ENCODE measurements at places on chromosomes 4 and X.

- DNase-seq, result no peak
These were observed 54.1 kb downstream of the CCNI start for GRCh38 chr4:77021614-77022089.

- DNase-seq, result no peak
These were observed 4.9 kb upstream of the WDFY3 start for GRCh38 chr4:84971319-84971932.

DNA sequence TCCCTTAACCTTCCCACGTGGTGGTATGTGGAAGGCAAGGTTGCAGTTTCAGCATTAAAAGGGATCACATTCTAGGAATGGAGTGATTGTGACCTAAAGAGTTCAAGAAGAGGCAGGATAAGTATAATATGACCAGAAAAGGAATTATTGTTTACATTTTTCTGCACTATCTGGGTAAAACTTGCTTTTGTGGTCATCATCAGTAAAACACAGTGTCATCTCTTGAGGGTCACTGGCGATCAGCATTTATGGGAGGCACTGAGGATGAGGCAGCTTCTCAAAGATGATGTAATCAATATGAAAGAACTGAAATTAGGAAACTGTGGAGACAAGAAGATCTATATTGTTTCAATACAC lies 88.7 kb downstream of the CFAP299 start:
- DNase-seq, result no peak

DNA sequence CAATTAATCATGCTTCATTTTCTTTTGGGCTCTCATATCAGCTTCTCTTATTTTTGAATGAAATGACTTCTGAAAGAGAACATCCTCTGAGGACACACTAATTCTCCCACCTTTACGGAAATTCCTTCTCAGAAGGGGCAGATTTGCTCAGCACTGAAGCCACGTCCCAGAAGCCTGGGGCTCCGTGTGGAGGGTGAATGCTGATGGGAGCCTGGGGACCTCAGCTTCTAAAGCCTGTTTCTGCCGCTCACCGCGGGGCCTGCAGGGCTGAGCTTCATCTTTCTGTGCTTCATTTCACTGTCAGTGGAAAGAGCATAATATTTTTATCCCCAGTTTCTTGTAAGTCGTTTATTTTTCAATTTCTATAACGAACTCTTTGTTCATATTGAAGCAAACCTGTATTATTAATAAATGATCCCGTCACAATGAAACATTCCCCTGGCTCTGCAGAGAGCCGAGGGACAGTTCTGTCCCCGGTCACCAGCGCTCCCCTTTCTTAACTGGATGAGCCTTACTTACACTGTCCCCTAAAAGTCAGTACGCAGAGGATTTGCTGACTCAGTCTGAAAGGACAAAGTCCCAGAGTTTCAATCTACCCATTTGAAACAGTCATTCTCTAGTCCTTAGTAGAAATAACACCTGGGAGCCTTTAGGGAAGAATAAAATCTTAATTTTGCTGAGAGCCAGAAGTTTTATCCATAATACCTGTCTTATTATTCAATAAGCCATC lies 364.6 kb upstream of the FAT1 start:
- no peak for DNase-seq

GRCh38 chr4:84855774-84856173 lies 110.7 kb downstream of the WDFY3 start:
- DNase-seq, result no peak

GRCh38 chr4:22900876-22901275 lies 208.1 kb downstream of the GBA3 start:
- no peak for DNase-seq

GRCh38 chr4:147398556-147398955 lies 82.3 kb upstream of the EDNRA start:
- DNase-seq, result no peak

DNA sequence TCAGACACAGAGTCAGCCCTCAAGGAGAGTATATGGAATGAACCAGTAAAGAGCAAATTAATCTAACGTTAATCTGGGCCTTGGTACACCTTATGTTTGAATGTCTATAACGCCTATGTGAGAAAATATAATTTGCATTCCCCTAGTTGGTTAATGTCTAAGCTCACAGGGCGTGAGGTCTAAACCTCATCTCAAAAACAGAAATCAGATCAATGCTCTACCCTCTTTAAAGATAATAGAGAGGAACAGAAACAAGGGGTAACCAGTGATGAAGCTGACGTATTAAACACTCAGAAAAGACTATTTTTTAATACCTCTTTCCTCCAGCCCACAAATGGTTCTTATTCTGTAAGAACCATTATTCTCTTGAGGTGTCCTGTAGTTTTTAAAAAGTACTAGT lies 369.2 kb upstream of the NOCT start:
- DNase-seq, result no peak

DNA sequence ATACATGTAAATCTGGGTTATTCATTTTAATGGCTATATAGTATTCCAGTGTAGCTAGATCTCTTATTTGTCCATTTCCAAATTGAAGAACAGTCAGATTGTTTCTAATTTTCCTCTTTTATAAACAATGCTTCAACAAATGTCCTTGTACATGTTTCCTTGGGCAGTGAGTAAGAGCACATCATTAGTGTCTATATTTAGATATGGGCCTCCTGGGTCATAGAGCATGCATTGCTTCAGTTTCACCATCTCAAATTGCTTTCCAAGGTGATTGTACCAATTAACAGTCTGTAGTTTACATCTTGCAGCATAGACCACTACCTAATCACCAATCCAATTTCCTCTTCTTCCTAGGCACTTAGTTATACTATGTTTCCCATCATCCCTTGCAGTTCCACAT lies 13.4 kb downstream of the PHKA2 start:
- no peak for DNase-seq

- no peak for DNase-seq
These were observed 93.1 kb downstream of the DOCK11 start for GRCh38 chrX:118588715-118589114.

DNA sequence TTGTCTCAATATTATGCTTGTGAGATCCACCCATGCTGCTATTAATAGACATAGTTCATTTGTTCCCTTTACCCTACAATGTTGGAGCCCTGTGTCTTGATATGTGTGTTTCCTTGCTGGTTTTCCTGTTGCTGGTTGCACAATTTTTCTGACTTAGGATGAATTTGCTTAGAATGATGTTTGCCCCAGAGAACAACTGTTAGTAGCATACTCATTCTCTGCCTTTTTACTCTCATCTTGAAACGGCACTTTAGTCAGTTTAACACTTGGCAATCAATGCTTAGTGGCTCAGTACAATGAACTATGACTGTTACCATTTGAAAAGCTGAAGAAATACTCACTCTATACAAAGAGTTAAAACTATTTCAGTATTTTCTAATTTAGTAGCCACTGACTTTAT lies 158.8 kb upstream of the NDST4 start:
- DNase-seq, result no peak

- DNase-seq, result no peak
These were observed 57.5 kb upstream of the KLF3 start for GRCh38 chr4:38606587-38606905.

- no peak for DNase-seq
These were observed 58.9 kb upstream of the PGM2 start for GRCh38 chr4:37767546-37767945.

DNA sequence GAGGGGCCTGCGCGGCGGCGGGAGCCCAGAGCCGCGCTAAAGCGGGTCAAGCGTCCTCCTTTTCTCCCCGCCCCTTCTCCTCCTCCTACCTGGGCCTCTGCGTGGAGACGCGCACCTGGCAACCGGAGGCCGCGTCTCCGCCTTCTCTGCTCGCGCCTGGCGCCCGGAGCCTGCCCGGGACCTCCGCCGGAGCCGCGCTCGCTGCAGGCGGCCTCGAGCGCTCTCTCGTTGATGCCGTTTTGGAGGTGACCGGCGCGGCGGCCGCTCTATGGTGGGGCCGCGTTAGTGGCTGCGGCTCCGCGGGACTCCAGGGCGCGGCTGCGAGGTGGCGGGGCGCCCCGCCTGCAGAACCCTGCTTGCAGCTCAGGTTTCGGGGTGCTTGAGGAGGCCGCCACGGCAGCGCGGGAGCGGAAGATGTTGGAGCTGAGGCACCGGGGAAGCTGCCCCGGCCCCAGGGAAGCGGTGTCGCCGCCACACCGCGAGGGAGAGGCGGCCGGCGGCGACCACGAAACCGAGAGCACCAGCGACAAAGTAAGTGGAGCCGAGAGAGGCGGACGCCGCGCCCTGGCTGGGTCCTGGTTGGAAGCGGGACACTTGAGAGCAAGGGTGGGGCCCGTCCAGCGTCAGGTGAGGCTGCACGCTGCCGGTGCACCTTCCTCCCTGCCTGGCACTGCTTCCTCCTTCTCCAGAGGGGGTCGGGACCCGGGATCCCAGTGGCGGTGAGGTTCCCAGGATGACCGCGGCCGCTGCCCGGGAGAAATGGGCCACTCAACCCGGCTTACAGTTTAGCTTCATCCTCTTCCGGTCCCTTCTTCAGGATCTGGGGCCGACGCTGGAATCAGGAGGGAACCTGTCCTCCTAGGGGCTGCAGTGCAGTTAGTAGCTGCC lies at the start of gene CDS1:
CDS1 (plus strand) TSS at position 140 of the 888 bp plus-strand sequence; CDS start at position 415, 275 bp downstream.
- no peak for DNase-seq

DNA sequence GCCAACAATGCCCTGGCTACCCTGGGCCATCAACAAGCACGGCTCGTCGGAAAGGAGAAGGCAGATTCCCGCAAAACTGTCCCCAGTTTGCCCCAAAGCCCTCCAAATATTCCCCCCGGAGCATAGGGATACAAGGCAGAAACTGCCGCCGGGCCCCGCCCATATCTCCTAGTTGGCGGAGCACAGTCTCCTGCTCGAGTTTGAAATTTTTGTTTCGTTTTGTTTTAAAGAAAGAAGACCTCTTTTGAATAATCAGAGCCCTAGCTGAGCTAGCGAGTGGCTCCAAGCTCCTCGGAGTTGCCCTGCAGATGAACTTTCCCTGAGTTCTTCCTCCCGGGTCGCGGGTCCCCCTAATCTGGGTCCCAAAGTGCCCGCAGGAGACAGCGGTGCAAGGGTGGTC lies 138.1 kb upstream of the ZIC3 start:
- no peak for DNase-seq

GRCh38 chrX:74422576-74423288 lies 1.4 kb downstream of the SLC16A2 start:
- no peak for DNase-seq

DNA sequence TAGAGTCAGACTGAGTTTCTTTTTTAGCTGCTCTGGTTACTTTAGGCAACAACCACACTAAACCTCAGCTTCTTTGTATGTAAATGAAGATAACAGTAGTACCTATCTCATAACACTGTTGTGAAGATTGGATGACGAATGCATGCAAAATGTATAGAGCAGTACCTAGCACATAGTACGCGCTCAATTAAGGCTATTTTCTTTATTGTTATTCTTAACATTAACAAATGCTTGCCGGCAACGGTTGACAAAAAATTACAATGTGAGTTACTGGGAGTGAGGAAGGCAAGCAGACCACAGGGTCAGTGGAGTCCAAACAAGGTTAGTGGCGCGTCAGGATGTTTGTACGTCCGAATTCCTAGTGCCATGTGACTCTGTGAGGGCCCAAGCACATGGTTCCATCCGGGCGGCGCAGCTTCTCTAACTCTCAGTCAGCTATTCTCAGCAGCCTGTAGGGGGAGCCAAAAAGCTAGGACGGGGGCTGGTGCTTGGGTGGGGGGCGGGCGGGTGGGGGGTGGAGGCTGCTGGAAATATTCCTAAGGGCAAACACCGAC lies 821 bp upstream of the NALF2 start:
- no peak for DNase-seq

GRCh38 chr4:168077726-168078239 lies 14.6 kb upstream of the ANXA10 start:
- no peak for DNase-seq

- no peak for DNase-seq
These were observed 133.2 kb upstream of the DIAPH2 start for GRCh38 chrX:96551322-96551872.

DNA sequence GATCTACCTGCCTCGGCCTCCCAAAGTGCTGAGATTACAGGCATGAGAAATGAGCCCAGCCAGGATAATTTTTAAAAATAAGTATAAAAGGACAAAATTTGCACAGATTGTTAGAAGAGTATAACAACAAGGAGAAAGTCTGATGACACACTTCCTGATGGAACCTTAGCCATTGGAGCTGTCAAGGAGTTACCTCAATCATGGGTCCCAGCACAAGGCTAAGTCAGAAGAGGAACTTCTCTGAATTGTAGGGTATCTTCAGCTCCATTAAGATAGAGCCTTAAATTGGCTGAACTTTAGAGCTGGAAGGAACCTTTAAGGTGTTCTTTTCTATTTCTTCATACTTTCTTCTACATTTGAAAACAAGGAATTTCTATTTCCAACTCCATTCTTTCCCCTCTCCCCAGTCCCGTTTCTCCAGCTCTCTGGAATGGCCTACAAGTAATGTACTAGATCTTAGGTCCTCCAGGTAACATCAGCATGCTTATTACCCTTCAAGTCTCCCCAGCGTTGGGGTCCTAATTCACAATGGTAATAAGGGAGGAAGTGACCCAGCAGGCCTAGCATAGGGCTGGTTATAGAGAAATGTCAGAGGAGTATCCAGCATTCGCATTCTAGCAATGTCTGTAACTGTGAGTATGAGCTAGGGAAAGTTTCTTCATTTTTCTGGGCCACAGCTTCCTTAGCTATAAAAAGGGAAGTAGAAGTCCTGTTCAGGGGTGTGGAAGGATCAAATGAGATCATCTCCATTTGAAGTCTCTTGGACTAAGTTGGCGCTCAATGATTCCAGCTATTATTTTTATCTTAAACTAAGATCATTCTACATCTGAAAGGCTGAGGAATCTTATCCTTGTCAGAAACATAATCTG lies 18.5 kb upstream of the RBPJ start:
- DNase-seq, result no peak

DNA sequence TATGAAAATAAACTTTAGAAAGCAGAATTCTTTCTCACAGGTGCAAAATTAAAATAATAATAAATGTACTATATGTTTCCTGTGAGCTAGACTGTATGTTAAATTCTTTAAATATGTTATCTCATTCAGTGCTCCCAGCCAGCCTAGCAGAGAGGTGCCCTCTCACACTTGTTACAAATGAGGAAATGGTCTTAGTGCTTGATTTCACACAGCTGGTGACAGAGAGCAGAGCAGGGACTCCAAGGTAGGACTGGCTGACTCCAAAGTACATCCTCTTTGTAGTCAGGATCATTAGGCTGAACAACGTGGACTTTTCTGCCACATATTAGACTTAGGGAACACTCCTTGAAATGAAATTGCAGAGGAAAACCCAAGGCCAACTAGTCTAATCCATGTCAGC lies 72.0 kb upstream of the HHIP start:
- DNase-seq, result no peak

Measured in stimulated activated CD4-positive, alpha-beta T cell treated with anti-CD3 and anti-CD28 coated beads, Interleukin-15, amount 100 ng/mL, for 1 hour (primary cell).